COLO829 (cell line): ENCODE measurements at places on chromosomes 5 and 9.

DNA sequence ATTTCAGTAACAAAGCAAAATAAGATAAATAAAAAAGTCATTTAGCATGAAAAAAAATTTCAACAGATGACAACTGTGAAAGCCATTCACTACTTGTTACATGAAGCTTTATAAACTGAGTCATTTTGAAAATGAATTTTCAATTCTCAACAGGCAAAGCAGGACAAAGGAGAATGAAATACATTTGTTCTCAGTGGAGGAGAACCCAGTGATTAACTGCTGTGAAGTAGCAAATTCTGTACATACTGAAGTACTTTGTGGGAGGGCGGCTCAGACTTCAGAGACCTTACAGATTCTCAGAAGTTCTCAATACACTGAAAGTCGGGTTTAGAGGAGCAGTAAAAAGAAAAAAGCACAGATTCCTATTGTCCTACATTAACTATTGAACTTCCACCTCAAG, 21.7 kb downstream of the SKIC3 start:
- DNase-seq = no peak

- DNase-seq = peak; percentile 69
Measured at GRCh38 chr9:135797507-135798262, 95.7 kb downstream of the KCNT1 start.

DNA sequence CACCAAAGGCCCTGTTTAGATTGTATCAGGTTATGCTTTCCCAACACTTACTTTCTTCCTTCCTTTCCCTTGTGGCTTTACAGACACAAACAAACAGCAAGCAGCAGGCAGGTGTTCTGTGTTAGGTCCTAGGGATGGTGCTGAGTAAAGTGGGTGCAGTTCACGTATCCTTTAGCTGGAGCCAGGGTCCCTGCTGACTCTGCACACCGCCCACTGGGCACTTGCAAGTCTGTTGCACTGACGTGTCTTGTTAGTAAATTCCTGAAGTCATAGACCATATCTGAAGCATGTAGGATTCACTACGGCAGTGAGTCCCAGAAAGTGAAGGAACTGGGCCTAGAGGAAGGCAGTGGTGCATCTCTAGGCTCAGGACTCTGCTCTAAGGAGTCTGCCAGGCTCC, 96.5 kb downstream of the DAPK1 start:
- DNase-seq = no peak

DNA sequence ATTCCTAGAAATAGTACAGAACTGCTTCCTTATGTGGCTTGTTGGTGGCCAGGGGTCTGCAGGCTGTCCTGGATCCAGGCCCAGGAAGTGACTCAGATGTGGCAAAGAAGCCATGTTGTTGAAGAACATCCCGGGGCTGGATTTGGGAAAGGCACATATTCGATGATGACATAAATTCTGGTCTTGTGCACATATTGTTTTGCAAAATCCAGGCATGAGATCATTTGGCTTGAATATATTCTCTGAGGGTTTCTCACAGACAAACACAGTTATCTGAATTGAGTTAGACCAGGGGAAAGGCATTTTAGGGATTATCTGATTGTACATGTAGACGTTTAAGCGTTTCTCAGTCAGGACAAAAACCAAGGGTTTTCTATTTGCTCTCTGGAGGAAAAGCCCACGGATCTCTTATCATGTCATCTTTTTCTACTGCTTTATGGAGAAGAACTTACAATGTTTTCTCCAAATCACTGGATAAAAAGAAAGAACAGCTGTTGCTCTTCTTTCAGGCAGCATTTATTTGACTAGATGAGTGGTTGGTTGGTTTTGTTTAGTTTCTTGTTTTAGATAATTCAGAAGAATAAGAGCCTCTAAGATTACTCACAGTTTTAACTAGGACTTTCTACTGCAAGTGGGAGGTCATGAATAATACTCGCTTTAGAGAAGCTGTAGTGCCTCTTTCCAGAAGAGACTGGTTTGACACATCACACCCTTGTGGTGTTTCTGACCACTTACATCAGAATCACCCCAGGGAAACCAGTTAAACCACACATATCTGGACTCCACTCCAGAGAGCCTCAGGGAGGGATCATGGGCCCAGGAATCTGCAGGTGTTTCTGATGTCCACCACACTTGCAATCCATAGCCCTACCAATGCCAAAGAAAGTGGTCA, 29.5 kb upstream of the LHFPL2 start:
- DNase-seq = peak; percentile 22

GRCh38 chr9:134996591-134997530, 79.1 kb upstream of the FCN1 start:
- no peak for DNase-seq

DNA sequence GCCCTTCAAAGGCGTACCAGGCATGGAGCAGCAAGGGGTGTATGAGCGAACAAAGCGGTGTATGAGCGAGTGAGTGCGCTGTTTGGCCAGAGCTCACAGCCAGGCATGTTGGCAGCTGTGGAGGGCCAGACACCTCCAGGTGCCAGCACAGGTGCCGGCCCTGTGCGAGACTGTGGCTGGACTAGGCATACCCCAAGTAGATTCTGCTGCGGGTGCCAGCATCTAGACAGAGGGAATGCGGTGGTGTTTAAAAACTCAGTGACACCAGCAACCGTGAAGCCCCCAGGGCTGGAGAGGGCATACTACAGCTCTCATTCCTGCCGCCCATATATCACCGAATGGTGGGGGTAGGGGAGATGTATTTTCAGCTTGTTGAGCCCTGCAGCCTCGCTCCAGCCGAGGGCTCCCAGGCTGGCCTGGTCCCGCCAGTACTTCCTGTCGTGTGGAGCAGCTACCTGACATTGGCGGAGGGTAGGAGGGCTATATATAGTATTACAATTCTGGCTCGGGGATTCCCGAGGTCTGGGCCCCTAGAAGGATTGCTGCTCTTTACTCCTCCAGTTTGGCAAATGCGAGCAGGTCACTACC, 1829.6 kb upstream of the NUDT12 start:
- DNase-seq = no peak

DNA sequence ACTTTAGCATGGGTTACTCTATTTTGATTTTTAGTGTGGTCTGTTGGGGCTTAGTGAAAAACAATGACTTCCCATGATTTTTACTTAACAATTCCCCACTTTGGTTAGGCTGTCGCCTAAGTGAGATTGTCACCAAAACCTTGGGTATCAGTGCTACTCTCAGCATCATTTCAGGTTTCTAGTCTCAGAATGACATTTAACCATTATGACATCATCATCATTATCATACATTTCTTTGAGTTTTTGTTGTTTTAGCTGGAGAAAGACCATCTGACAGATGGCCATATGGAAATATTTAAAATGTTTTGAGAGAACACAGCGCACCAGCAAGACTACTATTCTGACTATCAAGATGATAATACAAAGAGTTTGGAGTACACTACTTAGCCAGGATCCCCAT, 551.0 kb upstream of the PTPRD start:
- no peak for DNase-seq

- DNase-seq = no peak
Measured at GRCh38 chr5:116459301-116459700, 115.3 kb downstream of the SEMA6A start.

DNA sequence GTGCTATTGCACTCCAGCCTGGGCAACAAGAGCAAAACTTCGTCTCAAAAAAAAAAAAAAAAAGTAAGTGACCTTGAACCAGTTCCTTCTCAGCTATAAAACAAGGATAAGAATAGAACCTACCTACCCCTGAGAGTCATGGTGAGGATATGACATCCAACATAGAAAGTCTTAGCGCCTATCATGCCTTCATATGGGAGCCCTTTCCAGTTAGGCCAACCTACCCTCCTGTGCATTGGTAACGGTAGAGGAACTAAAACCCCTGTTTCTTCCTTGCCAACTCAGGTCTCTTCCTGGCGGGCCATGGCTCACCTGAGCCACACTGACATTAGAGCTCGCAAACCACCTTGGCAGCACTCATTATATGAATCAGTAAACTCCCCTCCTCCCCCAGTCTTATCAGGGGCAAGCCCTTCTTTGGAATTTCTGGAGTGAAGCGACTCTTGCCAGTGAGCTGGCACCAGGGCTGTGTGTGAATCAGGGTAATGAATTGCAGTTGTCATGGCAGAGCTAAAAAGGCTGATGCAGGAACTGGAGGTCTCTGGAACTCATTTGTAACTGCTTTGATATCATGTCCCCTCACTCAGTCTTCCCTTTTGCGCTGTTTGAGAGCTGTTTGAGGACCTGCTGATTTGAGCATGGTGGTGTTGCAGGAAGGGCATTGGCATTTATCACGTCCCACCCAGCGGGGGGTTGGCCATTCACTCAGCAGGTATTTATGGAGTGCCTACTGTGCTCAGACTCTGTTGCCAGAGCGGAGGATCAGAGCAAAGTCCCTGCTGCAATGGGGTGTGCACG, 10.3 kb downstream of the WWC1 start:
- no peak for DNase-seq

DNA sequence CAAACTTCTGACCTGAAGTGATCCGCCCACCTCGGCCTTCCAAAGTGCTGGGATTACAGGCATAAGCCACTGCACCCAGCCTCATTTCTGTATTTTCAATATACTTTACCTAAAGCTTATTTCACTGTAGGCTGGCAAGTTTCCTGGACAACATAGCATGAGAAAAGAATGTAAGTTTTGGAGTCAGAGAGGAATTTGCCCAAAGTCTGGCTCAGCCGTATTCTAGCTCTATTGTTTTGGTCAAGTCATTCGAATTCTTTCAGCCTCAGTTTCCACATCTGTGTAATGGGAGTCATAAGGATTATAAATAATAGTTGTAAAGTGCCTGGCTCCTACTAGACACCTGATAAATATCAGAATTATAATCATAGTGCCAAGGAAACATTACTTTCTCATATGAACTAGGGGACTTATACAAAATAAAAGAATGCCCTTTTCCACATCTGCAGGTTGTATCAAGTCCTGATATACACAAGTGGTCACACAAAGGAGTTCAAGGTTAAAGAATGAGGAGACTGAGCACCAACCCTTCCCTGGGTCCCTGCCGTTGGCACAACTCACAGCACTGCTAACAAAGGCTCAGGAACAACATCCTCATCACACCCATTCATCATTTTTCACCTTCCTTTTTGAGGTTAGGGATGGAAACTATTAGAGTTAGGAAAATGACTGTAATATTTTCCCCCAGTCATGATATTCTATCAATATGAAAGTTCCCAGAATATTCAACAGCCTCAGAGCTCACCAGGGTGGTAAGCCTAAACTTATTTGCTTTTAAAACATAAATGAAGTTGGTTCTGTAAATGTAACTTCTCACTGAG, 34.6 kb upstream of the RAI14 start:
- no peak for DNase-seq

GRCh38 chr5:161585798-161586197, 39.3 kb upstream of the GABRB2 start:
- DNase-seq = no peak

GRCh38 chr5:132065351-132065937, 5.0 kb downstream of the IL3 start:
- DNase-seq = peak; percentile 36

- DNase-seq = no peak
Measured at GRCh38 chr9:84331119-84331809, 9.3 kb downstream of the SLC28A3 start.

GRCh38 chr5:1523793-1524480, at the start of gene LPCAT1:
Gene LPCAT1 (minus strand): TSS chr5:1523960. CDS start chr5:1523844, 116 bp downstream.
- peak; percentile 42 for DNase-seq
